ENCODE measurements at places on chromosomes 1 and 21.

- no peak for DNase-seq
These were observed 313.2 kb downstream of the OLFM3 start for GRCh38 chr1:101683561-101683960.

DNA sequence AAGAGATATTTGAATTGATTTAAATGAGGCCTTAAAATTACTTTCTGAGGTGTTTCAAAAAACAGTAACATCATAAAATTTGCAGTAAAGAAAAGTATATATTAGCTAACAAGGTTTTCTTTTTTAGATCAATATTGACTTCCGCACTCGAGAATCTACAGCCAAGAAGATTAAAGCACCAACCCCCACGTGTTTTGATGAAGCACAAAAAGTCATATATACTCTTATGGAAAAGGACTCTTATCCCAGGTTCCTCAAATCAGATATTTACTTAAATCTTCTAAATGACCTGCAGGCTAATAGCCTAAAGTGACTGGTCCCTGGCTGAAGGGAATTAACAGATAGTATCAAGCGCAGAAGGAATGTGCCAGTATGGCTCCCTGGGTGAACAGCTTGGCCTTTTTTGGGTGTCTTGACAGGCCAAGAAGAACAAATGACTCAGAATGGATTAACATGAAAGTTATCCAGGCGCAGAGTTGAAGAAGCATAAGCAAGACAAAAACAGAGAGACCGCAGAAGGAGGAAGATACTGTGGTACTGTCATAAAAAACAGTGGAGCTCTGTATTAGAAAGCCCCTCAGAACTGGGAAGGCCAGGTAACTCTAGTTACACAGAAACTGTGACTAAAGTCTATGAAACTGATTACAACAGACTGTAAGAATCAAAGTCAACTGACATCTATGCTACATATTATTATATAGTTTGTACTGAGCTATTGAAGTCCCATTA, 3.6 kb downstream of the RGS1 start:
- peak; percentile 35 for DNase-seq

GRCh38 chr1:1043921-1044320, 24.0 kb downstream of the AGRN start:
- DNase-seq: no peak

GRCh38 chr1:31723828-31724359, 20.1 kb upstream of the COL16A1 start:
- DNase-seq: peak; percentile 87

DNA sequence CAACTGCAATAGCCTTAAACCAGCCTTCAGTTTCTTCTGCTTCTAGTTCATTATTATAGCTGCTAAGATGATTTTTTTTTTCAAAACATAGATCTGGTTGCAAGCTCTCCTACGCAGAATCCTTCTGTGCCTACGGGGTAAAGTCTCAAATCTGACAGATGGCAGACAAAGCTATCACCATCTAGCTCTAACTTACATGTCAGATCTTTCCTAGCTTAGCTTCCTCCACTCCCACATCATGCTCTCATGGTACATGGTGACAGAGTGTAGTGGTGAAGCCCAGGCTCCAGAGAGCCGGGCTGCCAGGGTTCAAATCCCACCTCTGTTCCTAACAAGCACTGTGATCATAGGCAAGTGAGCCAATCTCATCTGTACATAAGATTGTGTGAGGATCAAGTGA, 24.2 kb upstream of the GUCA2B start:
- no peak for DNase-seq

GRCh38 chr1:48841461-48841860, 64.8 kb upstream of the BEND5 start:
- no peak for DNase-seq

DNA sequence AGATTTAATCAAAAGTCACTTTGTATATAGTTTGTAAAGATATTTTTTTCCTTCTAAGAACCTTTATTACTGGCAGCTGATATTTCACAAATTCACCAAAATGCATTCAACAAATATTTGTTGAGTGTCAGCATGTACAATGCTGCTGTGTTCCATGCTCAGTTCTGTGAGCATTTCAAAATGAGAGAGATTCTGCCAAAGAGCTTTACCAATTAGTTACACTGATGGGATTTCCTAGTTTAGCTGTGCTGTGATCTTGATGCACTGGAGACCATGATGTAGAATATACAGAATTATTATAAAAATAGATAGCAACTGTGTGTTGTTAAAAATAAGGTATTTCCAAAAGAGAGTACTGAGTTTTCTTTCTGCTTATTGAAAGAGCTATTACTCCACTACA, 225.6 kb downstream of the BRINP3 start:
- no peak for DNase-seq

- DNase-seq: no peak
These were observed 105.3 kb upstream of the SLC45A1 start for GRCh38 chr1:8212580-8213031.

Data from bronchial epithelial cell (primary cell).